Activated CD4-positive, alpha-beta T cell treated with anti-CD3 and anti-CD28 coated beads, Interleukin-2, amount 10 ng/mL, durations not matched to agents 24 days and 14 days (primary cell): ENCODE measurements at places on chromosomes 16 and 17. TPM values are rescaled to one million over a fixed set of nuclear protein-coding genes. Genes with fewer than 3 reads are reported as not detected.

DNA sequence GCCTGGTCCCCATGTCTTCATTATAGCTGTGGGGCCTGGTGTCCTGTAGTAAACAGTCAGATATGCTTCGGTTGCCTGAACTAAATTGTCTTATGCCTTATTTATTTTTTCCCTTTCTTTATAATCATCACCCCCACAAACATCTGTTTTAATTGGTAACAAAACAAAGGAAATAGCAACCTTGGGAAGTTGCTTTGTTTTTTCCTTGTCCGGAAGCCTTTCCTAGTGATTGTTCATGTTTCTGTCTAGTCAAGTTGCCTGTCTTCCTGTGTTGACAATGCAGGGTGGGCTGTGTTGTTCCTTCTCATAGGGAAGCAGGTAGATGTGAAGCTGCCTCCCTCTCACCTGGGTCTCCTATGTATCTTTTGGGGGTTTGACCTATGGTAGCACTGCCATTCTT is 16.7 kb downstream of the PGS1 start:
- H3K27ac ChIP-seq, result peak overlapping the region; percentile 37
- no peak overlapping the region for H3K4me3 ChIP-seq
- peaks cover 23% of the 10 kb centered on the region for H3K4me1 ChIP-seq
- no peak for DNase-seq
- H3K27me3 ChIP-seq, result no peaks in the 10 kb centered on the region
- H3K36me3 ChIP-seq, result peaks cover 59% of the 10 kb centered on the region

ABCC6 gene
- not detected in 2 replicates for total RNA-seq

DNA sequence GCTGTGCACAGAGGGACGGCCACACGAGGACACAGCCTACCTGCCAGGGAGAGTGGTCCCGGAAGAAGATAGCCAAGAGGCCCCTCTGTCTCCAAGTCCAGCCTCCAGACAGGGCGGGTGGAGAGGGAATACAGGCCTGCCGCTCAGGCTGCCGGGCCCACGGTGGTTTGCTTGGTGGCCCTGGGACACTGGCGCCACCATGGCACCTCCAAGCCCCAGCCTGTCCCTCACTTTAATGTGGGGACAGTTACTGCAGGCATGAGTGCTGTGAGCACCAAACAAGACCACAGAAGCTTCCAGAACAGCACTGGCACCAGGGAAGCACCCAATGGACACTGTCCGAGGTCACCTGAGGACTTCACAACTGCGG is 22.0 kb upstream of the CHMP6 start:
- no peak overlapping the region for H3K4me3 ChIP-seq
- H3K36me3 ChIP-seq, result peaks cover 12% of the 10 kb centered on the region
- DNase-seq, result no peak
- H3K27ac ChIP-seq, result no peak overlapping the region

SHBG gene
- total RNA-seq, result not detected in 2 replicates

PLLP gene
- total RNA-seq, result not detected in 2 replicates
